ENCODE measurements at places on chromosomes 11 and 22.

GRCh38 chr11:30505603-30506002, 80.5 kb downstream of the MPPED2 start:
- no peak for DNase-seq

DNA sequence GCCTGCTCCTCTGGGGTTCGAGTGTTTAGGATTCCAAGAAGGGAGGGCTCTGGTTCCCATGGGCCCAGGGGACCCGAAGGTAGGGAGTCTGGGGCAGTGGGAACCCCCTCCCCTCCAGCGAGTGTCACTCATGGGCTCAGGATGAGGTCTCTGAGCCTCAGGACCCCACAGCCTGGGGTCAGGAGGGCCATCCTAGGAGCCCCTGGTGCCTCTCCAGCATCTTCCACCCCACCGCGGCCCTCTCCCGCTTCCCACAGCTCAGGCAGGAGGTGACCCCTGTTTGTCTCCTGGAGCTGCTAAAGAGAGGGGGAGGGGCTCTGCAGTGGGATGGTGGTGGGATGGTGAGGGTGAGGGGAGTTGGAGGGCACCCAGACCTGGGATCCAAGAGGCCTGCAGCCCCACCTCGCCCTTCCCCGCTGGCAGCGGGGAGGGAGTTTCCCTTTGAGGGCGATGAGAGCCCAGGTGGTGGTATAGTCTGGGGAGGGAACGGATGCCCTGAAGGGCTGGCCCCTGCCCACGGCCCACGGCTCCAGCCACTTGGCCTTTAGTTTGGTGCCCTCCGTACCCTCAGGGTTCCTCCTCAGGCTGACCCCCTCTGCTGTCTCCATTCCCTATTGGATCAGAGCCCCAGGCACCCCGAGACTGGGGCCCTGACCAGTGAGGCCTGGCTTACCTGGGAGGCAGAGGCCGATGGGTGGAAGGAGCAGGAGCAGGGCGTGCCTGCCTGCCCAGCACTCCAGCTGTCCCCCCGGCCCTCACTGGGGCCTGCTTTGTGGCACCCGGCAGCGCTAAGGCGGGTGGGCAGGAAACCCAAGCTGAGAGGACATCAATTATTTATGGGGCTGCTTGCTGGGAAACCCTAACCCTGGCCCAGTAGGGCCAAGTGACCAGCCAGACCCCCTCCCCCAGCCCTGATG, 1.1 kb upstream of the CABP4 start:
- no peak for DNase-seq

DNA sequence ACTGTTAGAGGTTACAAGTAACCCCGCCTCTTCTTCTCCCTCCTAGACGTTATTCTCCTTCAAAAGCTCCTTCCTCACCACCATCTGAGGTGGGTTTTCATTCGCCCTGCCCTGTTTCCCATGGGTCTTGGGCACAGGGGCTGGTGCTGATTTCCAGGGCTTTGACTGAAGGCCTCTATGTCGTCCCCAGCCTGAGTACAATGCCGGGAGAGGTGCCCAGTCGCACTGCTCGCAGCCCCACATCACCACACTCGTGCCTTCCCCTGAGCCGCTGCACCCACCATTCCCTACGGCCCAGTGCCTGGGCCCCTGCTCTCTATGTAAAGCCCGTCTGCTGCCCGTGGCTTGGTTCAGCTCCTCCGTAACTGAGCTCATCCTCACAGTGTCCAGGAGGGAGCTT, 169.8 kb downstream of the DSCAML1 start:
- peak; percentile 78 for DNase-seq

- no peak for DNase-seq
Observed at GRCh38 chr22:23743303-23743705, 7.6 kb downstream of the ZNF70 start.

DNA sequence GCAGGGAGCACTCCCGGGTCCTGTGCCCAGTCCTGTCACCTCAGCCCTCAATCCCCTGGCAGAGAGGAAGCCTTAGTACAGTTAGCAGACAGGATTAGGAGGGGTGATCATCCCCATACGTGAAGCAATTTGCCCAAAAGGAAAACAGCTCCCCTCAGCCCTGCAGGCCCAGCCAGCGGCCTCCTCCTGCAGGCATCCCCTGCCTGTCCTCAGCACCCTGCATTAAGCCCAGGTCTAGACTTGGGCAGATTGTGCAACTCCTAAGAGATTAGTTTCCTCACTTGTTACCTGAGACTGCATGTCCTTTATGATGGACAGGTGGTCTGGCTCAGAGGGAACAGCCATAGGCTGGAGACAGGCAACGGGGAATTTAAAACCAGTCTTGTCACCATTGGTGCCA, 95.5 kb upstream of the TMEM45B start:
- no peak for DNase-seq

GRCh38 chr11:60942970-60943565, 8.9 kb downstream of the SLC15A3 start:
- no peak for DNase-seq

DNA sequence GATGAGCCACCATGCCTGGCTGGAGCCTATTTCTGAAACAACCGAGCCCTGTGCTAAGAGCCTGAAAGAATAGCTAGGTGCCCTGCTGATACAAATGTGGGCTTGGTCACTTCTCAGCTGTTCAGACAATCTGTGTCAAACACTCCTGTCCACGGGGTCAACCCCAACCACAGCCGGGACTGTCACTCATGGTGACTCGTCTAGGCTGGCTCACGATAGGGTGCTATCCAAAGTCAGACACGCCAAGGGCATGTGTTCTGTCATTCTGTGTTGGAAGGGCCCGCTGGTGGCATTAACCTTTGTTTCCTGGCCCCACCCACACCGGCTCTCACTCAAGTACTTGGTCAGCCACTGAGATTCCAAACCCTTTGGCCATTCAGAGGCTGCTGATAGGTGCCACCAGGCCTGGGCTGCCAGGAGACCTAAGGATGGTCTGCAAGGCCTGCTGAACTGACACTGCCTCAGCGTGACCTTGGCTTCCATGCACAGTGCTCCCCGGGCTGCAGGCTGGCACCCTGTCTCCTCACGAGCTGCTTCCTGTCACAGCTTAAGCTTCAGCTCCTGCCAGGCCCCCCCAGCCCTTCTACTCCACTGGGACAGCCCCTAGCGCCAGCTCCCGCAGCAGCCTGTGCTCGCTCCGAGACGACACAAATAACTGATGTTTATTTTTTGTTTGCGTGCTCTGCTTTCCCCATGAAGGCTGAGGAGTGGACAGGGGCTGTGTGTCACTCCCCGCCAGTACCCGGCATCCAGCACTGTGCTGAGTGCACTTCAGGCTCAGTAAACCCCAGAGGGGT, 14.2 kb upstream of the CDC42BPG start:
- DNase-seq: no peak

GRCh38 chr22:41380993-41381328, 781 bp upstream of the TEF start:
- DNase-seq: no peak

- DNase-seq: no peak
Observed at GRCh38 chr22:33875316-33875715, 45.0 kb downstream of the LARGE1 start.

- DNase-seq: no peak
Observed at GRCh38 chr11:74418509-74418895, 20.3 kb upstream of the PGM2L1 start.

DNA sequence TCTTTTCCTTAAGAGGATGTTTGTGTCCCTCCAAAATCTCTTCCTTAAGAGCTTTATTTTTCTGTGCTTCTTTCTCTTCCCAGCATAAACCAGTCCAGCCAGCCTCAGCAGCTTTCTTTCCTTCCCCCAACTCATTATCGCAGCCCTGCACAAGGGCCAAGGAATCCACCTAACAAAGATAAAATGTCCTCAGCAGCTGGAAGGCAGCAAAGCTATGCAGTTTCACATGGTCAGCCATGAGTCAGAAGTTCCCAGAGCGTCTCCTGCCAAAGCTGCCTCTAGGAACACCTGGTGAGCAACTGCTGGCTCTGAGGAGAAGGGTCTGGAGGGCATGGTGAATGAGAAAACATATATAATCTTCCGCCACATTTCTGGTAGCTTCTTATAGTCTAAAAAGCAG, 45.3 kb upstream of the HMGXB4 start:
- DNase-seq: no peak

GRCh38 chr11:92892802-92893684, 76.4 kb upstream of the MTNR1B start:
- no peak for DNase-seq

- no peak for DNase-seq
Observed at GRCh38 chr11:19996571-19996970, 163.7 kb downstream of the DBX1 start.

- peak; percentile 39 for DNase-seq
Observed at GRCh38 chr11:17760102-17761029, 25.8 kb downstream of the KCNC1 start.

DNA sequence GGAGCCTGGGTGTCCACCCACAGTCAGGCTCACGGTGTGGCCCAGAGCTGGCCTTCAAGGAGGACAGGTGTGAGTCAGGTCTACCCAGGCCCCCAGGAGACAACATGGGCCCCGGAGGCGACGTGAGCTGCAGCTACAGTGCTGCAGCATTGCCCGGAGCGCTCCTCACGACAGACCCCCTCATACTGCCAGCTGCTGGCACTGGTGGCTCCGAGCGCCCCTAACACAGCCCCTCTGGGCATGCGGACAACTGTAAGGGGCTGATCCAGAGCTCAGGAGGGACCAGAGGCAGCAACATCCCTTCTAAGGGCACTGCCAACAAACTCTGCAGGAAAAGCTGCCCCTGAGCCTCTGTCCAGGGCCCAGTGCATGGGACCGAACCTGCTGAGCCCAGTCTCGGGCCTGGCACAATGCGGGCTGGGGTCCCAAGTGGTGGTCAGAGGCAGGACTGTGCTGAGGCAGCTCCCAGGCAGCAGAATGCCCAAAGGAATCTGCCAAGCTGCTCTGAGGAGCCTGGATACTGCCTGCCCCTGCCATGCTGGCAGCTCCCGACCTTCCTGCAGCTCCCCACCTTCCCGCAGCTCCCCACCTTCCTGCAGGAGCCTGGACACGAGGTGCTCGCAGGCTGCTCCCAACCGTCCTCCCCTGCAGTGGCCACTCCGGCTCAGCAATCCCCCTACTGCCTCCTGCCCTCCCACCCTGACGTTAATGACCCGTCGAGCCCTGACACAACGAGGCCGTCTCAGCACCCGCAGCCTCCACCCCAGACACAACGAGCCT, 15.1 kb downstream of the CHID1 start:
- DNase-seq: no peak

DNA sequence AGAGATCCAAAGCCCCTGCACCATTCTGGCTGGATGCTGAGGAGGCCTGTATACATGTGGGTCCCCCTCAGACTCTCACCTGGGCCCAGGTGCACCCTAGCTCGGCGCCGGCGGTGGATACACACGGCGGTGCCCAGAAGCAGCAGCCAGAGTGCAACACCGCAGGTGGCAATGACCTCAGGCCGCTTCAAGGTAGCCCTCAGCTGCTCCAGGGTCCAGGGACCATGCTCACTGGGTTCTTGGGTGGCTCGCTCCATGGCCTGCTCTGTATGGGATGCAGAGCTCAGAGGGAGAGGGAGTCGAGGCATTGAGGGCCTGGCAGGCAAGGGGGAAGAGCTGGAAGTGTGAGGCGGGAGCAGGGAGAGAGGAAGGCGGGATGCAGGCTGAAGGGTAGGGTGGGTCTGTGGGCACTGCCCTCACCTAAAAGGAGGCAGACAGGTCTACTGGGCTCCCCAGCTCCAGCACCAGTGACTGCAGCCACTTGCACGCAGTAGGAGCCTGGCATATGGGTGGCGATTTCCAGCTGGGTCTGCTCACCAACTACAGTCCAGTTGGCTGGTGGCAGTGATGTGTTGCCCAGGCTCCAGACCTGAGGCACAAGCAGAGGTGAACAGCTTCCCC, 3.8 kb downstream of the ROBO4 start:
- no peak for DNase-seq

DNA sequence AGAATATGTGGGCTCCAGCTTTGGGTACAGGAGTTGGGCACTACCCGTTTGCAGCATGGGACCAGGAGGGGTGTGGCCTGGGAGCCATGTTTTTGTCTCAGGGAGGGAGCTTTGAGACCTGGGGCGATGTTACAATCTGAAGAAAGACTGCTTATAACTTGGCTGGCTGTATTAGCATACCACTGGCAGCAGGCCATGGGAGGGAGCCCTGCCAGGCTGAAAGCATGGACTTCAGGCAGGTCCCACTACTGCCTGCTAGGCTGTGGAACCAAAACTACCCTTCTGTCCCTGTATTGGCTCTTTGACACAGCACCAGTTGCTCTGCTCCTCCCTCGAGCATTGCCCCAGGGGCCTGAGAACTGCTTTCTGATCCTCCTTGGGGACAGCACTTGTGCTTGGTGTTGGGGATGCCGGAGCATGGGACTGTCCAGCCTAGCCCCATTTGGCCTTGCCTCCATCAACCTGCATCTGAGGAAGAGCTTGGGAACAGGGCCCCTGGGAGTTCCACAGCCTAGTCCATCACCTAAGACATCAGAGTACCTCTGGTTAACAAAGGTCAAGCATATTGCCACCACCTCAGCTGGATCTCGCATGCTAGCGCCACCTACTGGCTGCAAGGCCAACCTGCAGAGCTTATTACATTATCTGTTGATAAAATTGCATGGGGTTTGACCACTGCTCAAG, 217.4 kb downstream of the SBF2 start:
- DNase-seq: no peak

DNA sequence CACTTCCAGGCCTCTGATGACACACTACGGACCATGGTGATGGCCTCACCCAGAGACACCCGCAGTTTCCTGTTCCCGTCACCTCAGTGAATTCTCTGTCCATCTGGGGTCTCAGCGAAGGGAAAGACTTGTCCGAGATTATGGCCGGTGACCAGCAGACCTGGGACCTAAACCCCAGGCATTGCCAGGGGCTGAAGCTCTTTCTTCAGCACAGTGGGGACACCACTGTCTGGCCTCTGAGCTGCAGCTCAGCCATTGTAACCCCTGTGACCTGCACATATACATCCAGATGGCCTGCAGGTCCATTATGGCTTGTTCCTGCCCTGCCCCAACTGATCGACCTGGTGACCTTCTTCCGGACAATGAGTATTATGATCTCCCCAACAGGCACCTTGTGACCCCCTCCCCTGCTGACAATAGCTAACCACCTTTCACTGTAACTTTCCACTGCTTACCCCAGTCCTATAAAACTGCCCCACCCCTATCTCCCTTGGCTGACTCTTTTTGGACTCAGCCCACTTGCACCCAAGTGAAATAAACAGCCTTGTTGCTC, 22.3 kb downstream of the CBX7 start:
- DNase-seq: no peak

- no peak for DNase-seq
Observed at GRCh38 chr11:102793677-102794290, 4.2 kb downstream of the MMP1 start.

- no peak for DNase-seq
Observed at GRCh38 chr11:127248476-127248875, 247.9 kb upstream of the KIRREL3 start.

GRCh38 chr22:41387341-41387740, 5.6 kb downstream of the TEF start:
- DNase-seq: no peak

Measured in head of caudate nucleus (tissue), 42 donors.